OCI-M1 (cell line): ENCODE measurements at places on chromosomes 5 and 9.
A peak's percentile ranks its signal among the peaks of the same experiment; 100 is the strongest.

DNA sequence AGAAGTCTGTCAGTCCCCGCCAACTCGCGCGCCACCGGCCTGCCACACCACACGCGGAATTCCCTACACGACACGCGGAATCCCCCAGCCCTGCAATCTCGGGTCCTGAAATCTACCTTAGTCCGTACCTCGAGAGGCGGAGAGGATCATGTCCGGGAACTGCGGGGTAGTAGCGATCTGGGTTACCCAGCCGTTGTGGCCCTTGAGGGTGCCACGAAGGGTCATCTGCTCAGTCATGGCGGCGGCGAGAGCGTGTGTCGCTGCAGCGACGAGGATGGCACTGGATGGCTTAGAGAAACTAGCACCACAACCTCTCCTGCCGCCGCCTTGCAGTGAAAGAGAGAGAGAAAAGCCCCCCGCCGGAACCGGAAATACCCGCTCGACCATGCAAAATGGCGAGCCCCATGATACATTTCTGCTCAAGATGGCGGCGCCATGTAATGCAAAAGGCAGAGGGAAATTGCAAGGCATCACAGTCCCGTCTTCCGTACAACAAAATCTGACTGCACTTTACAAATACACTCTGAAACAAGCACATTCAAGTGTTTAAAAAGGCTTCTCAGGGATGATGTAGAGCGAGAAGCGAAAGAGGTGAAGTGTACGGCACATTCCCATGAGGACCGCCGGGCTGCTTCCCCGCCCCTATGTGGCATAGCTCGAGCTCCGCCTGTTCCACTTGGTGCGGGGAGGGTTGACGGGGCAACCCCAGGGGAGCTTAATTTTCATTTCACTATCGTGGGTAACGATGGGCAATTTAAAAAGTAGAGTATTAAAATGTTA, at the start of gene RACK1:
Gene RACK1 (minus strand): TSS at position 343 of the 780 bp plus-strand sequence. CDS start 106 bp downstream, at position 237.
- no peak for DNase-seq

DNA sequence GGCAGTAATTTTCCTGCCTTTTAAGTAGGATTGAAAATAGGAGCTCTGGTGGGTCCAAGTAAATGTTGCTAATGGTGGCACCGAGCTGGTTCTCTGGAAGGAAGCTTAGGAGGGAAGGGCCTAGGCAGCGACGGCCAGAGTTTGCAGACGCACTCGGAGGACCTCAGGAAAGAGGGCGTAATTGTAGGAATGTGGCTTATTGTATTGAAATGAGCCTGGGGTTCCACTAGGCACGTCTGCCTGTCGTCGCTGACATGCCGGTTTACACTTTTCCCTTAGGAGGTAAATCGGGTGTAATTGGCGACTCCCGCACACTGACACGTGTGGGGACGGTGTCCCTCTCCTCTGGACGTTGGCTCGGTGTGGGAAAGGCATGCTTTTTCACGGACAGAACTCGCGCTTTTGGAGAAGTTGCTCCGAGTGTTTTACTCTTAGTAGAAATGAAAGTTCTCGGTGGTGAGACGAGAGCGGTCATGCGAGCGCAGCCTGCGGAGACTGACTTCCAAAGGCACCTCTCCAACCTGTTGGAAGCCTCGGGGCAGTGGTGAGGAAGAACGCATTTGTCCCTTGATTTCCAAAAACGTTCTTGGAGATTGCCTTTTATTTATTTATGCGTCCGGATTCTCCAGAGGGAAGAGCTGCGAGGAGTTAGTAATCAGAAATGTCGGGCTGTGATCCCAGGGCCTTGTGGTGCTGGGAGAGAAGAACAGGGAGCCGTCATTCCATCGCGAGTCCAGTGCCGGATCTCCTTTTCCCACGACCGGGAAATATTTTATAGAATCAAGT, 1.3 kb downstream of the NR4A3 start:
- DNase-seq, result peak; percentile 73

GRCh38 chr5:107474716-107475489, 195.8 kb downstream of the EFNA5 start:
- no peak for DNase-seq

- no peak for DNase-seq
Measured at GRCh38 chr5:136985785-136986475, 513.2 kb downstream of the SPOCK1 start.
